ENCODE measurements at places on chromosomes 16 and 17.

DNA sequence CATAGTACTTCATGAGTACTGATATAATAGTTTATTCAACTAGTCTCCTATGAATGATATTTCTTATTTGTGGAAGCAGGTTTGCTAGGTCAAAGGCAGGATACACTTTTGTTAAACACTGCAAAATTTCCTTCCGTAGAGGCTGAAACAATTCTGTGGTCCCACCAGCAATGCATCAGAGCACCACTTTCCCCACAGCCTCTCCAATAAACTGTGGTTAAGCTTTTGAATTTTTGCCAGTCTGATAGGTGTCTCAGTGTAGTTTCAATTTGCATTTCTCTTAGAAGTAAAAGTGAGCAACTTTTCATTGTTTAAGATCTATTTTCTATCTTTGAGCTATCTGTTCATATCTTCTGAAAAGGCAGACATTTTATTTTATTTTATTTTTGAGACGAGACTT is 36.4 kb upstream of the CORO6 start:
- DNase-seq: no peak

- DNase-seq: no peak
Observed at GRCh38 chr17:66540131-66540781, 237.8 kb downstream of the PRKCA start.

- no peak for DNase-seq
Observed at GRCh38 chr17:31609996-31610910, 218.8 kb downstream of the RAB11FIP4 start.

DNA sequence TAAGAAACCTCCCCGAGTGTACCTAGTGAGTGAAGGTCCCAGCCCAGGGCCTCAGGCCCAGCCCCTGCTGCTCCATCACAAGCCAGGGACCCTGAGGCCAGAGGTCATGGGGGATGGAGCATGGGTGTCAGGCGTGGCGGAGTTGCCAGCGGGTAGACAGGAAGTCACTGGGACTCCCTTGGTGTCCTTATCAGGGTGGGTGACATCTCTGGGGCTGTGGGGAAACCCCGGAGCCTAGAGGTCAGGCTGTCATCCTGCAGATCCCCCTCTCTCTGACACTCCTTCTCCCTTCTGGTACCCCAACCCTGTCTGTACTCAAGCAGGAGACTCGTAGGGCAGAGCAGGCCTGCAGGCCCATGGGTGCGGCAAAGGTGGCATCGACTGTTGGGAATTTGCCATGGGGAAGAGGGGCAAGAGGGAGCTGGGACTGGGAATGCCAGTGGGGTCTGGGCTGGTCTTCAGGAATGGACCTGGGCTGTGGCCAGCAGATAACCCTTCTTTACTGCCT is 10.8 kb upstream of the ADGRG1 start:
- DNase-seq: no peak

GRCh38 chr17:82465023-82465603 is 6.6 kb downstream of the NARF start:
- DNase-seq: no peak

DNA sequence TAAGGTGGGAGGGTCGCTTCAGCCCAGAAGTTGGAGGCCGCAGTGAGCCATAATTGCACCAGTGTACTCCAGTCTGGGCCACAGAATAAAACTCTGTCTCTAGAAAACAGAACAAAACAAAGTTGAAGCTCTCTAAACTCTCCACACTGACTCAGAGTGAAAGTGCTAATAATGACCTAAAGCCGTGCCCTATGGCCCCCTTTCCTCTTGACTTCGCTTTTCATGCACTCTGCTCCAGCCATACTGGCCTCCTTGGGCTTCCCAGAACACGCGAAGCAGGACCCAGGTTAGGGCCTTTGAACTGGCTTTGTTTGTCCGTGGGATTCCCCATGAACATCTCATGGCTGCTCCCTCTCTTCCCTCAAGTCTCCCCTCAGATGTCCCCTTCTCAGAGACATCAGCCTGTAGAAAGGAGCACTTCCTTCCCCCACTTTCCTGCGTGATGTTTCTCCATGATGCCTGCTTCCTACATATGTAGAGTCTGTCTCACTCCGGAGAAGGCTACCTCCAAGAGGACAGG is 18.6 kb upstream of the SPN start:
- DNase-seq: no peak

DNA sequence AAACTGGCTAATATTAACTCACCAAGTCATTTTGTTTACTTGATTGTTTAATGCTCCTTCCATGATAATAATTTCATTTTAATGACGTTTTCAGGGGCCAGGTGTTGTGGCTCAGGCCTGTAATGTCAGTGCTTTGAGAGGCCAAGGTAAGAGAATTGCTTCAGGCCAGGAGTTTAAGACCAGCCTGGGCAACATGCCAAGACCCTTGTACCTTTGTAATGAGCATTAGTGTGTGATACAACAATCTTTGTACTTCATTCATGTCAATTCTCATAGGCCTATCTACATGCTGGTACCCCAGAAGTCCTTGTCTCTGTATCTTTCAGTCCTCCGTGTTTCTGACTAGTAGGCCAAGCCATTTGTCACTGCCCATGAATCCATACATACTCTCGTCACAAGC is 296.9 kb downstream of the ZFHX3 start:
- DNase-seq: no peak

DNA sequence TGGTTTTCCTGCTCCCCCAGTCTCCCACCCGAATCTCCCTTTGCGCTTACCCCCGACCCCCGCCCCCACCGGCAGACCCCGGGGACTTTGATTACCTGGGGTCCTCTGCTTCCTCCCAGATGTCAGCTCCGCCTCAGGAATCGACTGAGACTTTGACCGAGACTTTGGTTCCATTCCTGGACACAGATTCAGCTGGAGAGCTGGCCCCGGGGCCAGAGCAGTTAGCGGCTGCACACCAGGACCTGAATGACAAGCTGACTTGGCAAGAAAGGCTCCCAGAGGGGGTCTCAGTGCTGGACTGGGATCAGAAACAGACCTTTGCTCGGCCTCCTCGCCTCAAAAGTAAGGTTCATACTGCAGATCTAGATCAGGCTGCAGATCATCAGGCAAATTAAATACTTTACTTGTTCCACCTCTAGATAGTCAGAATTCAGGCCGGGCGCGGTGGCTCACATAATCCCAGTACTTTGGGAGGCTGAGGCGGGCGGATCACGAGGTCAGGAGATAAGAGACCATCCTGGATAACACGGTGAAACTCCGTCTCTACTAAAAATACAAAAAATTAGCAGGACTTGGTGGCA is 60.3 kb upstream of the FBXO47 start:
- DNase-seq: no peak

GRCh38 chr17:58577696-58578095 is 63.3 kb upstream of the MTMR4 start:
- DNase-seq: no peak

DNA sequence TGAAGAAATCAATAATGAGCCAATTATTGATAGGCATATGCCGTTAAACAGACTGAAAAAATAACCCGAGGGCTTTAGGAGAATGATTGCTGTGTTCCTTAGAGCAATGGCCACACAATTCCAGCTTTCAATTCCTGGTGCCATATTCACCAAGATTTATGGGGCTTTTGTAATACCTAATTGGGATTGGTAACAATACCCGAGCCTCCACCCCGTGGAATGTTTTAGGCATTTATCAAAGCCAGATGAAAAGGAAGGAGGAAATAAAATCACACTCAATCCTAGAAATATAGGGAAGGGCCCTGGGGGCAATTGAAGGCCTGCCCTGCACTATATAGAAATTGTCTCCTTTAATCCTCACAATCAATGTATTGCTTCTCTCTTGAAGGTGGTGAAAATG is 42.1 kb upstream of the MLYCD start:
- no peak for DNase-seq

DNA sequence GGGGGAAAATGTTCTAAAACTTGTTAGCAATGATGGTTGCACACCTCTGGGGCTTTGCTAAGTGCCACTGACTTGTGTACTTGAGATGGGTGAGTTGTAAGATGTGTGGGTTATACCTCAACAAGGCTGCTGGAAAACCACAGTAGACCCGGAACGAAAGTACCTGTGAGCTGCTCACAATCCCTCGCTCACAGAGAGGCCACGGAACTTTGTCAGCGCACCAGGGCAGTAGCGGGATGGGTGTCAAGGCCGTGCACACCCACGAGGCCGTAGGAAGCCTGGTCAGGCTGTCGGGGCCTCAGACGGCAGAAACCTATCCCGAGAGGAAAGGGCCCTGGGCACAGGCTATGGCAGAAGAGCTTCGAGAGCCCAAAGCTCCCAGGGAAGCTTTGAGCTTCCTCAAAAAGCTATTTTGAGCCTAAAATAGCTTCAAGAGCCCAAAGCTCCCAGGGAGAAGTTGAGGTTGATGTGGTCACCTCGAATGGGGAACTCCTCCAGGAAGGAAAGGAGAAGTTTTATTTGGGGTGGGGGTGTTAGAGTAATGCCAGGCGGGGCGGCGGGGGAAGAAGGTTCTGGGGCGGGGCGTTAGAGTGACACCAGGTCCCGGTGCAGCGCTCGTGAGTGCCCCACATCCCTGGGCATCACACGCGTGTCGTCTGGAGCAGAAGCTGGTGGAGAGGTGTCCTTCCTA is 19.0 kb downstream of the CBFA2T3 start:
- no peak for DNase-seq

GRCh38 chr16:15427648-15428239 is 6.6 kb upstream of the BMERB1 start:
- no peak for DNase-seq

All from cerebellar nuclear complex (tissue), 1 donor.